Pericardium fibroblast (primary cell): ENCODE measurements at places on chromosomes 5 and 9. TPM values are rescaled to one million over a fixed set of nuclear protein-coding genes. Genes with fewer than 3 reads are reported as not detected.

The CRHBP gene
- not detected in 2 replicates for total RNA-seq

The ENTREP1 gene
- under 0.01 TPM in 1 of 2 replicates, not detected in the other for total RNA-seq

The LIX1 gene
- total RNA-seq, result not detected in 2 replicates

The ASTN2 gene
- 2.7 and 3.3 TPM in 2 replicates for total RNA-seq

The CTNND2 gene
- total RNA-seq, result 2.6 TPM in 1 of 2 replicates, not detected in the other

The NSUN2 gene
- total RNA-seq, result 17.5 and 27.8 TPM in 2 replicates

The ARHGEF39 gene
- total RNA-seq, result 0.23 and 1.5 TPM in 2 replicates

The KCNIP1 gene
- total RNA-seq, result 0.35 and 1.0 TPM in 2 replicates

The SLC34A1 gene
- not detected in 2 replicates for total RNA-seq

The ZNF300 gene
- total RNA-seq, result 2.6 and 4.6 TPM in 2 replicates

The OBP2B gene
- total RNA-seq, result not detected in 2 replicates

The FIBCD1 gene
- 1.4 TPM in 2 replicates for total RNA-seq

The KCNN2 gene
- total RNA-seq, result not detected in 2 replicates

The CDX1 gene
- total RNA-seq, result 0.12 and 0.60 TPM in 2 replicates

The DNAH5 gene
- 0.77 TPM in 1 of 2 replicates, not detected in the other for total RNA-seq

The UBTD2 gene
- 27.1 and 30.5 TPM in 2 replicates for total RNA-seq

The SLU7 gene
- 42.0 and 42.2 TPM in 2 replicates for total RNA-seq

The INSL6 gene
- not detected in 2 replicates for total RNA-seq

The SLCO6A1 gene
- not detected in 2 replicates for total RNA-seq

The HMCN2 gene
- under 0.01 TPM in 1 of 2 replicates, not detected in the other for total RNA-seq

The RMND5B gene
- total RNA-seq, result 11.2 and 18.8 TPM in 2 replicates

The HACD4 gene
- 3.7 and 7.1 TPM in 2 replicates for total RNA-seq

The DMAC1 gene
- 10.4 and 11.9 TPM in 2 replicates for total RNA-seq

The OLFM1 gene
- 1.2 and 10.1 TPM in 2 replicates for total RNA-seq

The LCP2 gene
- not detected in 2 replicates for total RNA-seq

The INSL4 gene
- total RNA-seq, result not detected in 2 replicates

The FRRS1L gene
- total RNA-seq, result 0.35 and 1.2 TPM in 2 replicates

The PCDHGA10 gene
- 6.9 and 8.6 TPM in 2 replicates for total RNA-seq

The EXD3 gene
- 4.9 and 17.6 TPM in 2 replicates for total RNA-seq

The BHMT2 gene
- 1.9 TPM in 1 of 2 replicates, not detected in the other for total RNA-seq

The HSPB3 gene
- 2.6 TPM in 1 of 2 replicates, not detected in the other for total RNA-seq

The NUDT2 gene
- 20.9 and 27.3 TPM in 2 replicates for total RNA-seq

The OCLN gene
- total RNA-seq, result 0.12 TPM in 1 of 2 replicates, not detected in the other

The MTX3 gene
- 5.4 and 8.8 TPM in 2 replicates for total RNA-seq

The C5orf52 gene
- not detected in 2 replicates for total RNA-seq

The DAB2 gene
- total RNA-seq, result 85.1 and 109 TPM in 2 replicates
